ENCODE measurements at places on chromosomes 2 and 18.

- no peak for DNase-seq
Measured at GRCh38 chr2:223542501-223542900, 59.7 kb downstream of the SCG2 start.

DNA sequence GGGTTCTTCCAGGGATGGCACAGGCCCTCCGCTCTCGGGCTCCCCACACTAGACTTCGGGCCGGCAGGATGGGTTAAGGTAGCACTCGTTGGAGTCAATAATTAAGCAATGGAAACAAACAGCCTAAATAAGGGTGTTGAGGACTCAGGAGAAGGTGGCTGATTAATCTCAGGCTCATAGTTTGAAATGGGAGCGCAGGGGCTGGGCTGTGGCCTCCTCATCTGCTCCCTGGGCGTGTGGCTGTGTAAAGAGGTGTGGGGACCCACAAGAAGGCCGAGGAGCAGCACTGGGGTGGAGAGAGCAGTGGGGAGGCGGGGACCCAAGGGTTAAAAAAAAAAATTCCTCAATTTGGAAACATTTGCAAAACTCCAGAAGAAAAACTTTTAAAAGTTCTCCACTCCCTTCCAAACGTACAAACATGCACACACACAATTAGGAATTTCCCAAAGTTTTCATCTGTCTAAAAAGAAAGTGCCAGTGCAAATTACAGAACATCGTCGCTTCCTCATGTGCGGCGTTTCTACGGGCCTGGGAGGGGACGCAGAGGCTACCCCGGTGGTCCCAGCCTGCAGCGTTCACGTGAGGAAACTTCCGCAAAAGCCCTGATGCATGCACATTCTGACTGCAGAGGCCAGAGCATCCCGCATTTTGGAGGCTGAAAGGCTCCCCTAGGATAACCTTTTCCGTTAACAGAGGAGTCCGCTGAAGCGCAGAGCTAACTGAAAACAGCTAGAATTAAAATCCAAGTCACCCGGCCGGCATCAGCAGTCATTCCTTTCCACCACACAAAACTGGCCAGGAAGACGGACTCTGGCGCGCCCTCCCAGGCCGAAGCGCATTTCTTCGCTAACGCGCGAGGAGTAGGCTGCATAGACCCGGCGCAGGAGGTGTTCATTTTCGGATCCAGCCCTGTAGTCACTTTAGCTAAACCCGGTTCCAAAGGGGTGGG lies 1.0 kb upstream of the TUBB6 start:
- no peak for DNase-seq

DNA sequence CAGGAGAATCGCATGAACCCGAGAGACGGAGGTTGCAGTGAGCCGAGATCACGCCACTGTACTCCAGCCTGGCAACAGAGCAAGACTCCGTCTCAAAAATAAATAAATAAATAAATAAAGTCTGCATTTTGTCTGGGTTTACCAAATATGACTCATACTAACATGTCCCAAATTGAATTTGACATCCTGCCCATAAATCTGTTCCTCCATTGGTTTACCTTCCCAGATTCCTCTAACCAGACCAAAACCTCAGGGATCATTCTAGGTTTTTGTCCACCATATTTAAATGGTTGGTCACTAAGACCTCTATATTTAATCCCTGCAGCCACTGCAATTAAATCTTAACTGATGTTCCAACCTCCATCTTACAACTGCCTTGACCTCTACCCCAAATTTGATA lies 150.9 kb downstream of the ATAD2B start:
- DNase-seq = no peak

DNA sequence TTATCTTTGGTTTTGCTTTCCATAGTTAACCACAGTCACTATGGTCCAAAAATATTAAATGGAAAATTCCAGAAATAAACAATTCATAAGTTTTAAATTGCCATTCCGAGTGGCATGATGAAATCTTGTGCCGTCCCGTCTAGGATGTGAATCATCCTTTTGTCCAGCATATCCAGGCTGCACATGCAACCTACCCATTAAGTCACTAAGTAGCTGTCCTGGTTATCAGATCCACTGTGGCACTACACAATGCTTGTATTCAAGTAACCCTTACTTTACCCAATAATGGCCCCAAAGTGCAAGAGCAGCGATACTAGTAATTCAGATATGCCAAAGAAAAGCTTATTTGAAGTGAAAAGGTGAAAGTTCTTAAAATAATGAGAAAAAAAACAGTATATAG lies 10.7 kb downstream of the USP34 start:
- no peak for DNase-seq

DNA sequence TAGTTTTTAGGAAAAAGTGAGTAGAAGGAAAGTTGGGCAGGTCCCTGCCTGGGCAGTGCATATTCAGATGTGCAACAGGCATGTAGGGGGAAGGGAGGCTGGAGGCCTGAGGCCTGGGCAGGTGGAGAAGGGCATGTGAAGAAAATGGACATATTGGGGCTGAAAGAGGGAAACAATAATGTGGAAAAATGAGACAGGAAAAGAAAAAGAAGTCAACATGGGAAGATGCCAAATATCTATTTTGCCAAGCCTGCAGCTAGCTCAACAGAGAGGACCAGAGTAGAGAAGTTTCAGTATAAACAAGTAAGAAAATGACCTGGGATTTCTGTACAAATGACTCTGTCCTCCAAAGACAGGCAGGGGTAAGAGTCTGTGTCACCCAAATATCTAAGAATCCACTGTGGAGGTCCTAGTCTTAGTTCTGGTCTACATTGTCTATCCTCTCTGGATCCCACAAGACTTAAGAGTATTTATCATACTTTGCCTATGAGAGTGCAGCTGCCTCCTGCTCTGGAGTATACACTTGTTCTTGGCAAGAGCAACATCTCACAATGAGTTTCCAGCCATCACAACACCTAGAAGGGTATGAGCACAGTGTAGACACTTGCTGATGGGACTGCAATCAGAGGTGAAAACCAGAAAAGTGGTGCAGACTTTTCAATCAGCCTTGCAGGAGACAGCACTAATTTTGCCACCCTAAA lies 80.2 kb downstream of the CLHC1 start:
- DNase-seq = no peak

DNA sequence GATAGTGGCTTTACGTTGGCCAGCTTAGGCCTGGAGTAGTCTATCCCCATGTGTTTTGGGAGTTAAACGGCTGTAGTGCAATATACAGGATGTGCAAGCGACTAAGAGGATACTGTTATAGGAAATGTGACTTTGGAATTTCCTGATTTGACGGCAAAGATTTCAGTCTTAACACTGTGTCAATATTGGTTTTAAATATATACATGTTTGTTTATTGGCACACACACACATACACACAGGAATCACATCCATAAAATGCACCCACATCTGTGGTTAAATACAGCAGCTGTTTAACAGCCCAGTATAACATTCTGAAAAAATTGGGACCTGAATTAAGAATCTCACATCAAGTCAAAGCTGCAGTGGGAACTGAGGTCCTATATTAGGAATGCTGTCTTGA lies 347.1 kb downstream of the TXNL1 start:
- no peak for DNase-seq

DNA sequence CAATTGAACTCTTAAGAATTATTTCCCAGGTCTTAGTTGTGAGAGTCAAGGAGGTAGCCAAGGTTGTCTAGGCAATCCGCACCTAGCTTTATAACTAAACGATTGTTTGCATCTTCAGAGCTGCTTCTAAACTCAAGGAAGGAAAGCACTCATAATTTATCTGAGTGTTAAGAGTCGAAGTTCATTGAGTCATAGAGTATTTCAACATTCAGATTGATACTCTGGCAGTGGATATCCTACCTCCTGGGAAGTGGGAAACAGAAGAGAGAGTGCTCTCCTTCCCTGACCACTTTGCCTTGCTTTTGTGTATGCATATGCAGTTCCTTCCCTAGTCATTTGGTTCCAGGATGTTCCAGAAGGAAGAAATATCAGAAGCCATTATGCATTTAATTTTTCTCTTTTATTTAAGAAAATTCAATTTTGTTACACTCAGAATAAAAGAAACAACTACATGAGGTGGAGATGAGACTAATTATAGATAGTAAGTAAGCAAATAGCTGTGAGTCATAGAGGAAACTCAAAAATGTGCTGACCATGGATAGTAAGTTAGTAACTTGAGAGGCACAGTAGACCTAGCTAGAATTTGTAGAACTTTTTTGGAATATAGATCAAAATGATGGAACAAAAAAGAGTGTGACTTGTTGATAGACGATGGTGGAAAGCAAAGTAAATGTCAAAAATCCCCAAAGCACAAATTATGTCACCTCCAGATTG lies 35.4 kb upstream of the FSHR start:
- DNase-seq = no peak

GRCh38 chr2:47313728-47314127 lies 89.2 kb upstream of the MSH2 start:
- DNase-seq = no peak

DNA sequence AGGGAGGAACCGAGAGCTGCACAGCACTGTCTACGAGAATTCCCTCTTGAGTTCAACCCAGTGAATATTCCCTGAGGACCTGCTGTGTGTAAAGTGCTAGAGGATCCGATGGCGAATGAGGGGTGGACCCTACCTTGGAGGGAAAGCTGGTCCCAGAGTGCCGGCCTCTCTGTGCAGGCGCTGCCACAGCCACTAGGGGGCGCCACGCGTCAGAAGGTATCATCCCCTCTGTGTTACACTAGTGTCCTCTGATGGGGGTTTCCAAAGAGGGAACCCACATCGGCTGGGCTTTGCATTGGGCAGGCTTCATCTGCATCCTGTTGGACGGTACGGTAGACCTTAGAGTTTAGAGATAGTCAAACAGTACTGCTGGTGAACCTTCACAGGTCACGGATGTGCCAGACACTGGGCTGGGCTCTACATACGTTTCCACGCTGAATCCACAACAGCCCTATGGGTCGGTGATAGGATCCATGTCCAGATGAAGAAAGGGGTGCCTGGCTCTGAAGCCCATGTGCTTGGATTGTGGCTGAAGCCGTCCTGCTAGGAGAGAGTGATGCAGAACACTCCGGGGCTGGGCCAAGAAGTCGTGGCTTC lies 39.0 kb downstream of the COA5 start:
- DNase-seq = no peak

DNA sequence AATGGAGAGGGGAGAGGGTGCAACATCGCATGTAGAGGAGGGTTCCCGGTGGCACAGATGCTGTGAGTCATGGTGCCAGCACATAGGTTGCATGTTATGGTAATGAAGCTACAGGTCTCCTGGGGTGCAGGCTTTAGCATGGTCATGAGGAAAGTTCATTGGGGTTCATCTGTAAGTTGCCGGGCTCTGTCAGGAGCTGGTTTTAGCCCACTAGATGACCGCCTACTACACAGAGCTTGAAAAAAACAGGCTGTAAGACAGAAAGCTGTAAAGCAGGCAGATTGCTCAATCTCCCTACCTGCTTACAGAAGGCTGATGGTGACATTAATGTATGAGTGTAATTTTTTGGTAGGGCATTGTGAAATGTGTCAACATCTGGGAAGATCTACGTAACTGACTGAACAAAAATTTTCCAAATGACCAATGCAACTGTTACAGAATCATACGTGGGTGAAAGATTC lies 23.9 kb downstream of the DYSF start:
- DNase-seq = no peak

GRCh38 chr18:57983472-57983871 lies 60.6 kb upstream of the NEDD4L start:
- DNase-seq = no peak

DNA sequence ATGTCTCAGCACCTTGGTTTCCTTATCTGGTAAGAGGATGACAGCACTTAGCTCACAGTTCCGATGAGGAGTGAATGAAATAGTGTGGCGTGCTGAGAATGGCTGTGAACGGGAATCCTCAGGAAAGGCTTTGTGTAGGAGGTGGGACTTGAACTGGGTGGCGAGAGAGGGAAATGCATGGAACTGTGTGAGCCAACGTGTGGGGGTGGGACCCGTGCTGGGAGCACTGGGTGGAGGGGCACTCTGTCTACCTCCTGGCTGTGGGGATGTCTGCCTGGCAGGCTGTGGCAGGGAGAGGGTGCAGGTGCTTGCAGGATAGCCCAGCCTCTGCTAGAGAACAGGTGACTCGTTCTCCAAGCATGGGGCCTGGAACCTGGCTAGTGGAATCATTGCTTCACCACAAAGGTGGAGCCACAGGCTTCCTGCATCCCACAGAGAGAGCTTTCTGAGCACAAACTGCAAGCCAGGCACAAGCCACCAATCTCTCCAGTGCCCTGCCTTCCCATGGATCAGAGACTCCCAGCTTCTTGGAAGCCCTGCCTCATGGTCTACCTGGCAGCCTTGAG lies 145.2 kb downstream of the CELF4 start:
- DNase-seq = no peak

GRCh38 chr2:62814123-62814522 lies 108.6 kb downstream of the EHBP1 start:
- no peak for DNase-seq

- no peak for DNase-seq
Measured at GRCh38 chr2:20538308-20539132, 91.6 kb downstream of the RHOB start.

GRCh38 chr2:46666754-46667153 lies 187.4 kb downstream of the TMEM247 start:
- no peak for DNase-seq

DNA sequence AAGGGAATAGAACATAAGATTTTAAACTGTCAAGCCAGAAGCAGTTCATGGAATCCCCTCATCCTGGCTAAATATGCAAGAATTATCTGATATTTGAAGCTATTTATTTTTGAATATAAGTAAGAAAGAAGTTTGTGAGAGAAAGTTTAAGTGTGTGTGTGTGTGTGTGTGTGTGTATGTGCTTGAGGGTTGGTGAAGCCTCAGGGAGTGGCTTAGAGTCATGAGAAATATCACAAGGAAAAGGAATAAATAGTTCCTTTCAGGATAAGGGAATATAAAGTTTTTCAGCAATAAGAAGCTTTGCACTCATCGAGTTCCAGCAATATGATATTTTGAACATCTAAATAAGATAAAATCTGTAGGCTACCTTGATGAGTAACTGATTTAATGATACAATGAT lies 359.6 kb downstream of the MEIS1 start:
- DNase-seq = no peak

GRCh38 chr2:11771971-11772615 lies 25.7 kb downstream of the LPIN1 start:
- no peak for DNase-seq

DNA sequence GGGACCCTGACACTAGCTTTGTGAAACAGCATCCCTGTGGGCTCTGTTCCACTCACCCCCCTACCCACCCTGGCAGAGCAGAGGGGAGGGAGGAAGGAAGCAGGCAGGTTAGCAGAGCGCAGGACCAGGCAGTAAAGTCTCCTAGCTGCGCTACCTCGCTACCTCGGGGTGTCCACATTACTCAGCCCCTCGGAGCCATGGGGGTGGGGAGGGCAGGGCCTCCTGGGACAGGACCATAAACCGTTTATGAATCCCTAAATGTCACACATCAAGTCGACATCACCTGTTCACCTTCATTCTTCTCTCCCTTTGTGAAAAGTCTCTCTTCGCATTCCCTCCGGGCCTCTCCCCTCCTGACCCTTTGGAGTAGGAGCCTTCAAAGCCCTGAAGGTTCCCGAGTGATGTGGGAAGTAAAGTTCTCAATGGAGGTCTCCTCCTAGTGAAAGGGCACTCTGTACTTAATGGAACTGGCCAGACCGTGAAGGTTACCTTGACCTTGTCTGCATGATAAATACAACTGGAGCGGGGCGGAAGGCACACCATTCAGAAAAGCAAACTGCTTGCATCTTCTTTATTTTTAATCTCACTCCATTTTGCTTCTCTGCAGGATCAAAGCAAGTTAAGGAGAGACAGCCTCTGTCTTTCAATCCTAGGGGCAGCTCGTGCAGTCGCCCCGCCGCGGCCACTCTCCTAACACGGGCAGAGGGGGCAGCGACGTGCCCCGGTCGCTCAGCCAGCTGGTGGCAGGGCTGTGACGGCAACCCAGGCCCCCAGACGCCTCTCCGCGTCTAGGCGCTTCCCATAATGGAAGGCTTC lies 23.7 kb upstream of the SMAD7 start:
- DNase-seq = no peak

GRCh38 chr2:238304116-238304515 lies 15.7 kb upstream of the PER2 start:
- no peak for DNase-seq
